ENCODE measurements at places on chromosomes 1 and 21.

DNA sequence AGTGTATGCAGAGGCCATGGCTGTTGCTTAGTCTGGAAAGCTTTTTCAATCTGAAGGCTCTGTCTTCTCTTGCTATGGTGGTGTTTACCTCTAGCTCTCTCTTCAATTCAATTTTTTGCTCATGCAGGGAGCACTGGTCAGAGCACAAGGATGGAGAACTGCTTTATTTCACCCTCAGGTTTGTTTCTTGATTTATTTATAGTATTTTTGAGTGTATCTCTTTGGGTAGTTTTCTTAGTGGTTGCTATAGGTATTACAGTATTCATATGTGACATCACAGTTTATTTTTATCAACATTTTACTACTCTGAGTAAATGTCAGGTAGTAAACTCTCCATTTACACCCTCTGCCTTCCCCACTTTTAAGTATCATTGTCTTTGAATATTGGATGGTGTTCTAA is 147.9 kb downstream of the RASAL2 start:
- no peak for DNase-seq

DNA sequence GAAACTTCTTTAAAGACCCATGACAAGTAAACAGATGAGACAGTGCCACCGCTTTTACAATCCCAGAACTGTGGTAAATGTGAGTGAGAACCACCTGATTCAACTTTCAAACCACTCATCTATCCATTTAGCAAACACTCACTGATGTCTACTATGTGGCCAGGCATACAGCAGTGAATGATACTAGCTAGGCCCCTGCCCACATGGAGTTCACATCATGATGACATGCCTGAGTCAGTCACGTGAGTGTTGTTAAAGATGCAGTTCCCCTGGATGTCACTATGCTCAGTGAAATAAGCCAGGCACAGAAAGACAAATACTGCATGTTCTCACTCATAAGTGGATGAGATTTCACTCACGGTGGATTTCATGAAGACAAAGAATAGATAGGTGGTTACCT is 28.4 kb downstream of the STX6 start:
- no peak for DNase-seq

GRCh38 chr1:203512848-203513584 is 19.1 kb downstream of the OPTC start:
- peak; percentile 14 for DNase-seq

DNA sequence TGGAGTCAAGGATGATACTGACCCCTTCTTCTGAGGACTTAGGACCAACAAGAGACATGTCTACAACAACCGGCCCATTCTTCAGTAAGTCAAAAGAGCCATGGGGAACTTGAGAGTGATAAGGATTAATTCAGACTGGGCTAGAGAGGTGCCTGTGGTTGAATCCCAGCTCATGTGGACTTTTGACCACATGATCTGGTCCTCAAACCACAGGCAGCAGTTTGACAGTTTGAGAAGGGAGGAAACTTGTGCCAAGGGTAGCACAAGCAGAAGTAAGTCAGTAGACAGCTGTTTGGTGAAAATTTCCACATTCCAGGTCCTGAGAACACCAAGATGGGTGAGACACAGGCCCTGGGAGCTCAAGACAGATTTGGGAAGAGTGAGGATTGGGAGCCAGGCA is 19.8 kb downstream of the SH3BP5L start:
- no peak for DNase-seq

DNA sequence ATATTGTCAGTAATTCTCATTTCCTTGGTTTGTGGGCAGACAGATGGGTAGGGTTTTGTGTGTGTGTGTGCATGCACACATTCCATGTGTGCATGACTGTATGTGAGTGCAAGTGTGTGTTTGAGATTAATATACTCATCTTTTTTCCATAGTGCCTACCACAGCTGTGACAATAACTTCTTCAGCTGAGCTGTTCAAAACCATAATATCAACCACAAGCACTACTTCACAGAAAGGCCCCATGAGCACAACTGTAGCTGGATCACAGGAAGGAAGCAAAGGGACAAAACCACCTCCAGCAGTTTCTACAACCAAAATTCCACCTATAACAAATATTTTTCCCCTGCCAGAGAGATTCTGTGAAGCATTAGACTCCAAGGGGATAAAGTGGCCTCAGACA is 149.3 kb downstream of the ADGRL2 start:
- no peak for DNase-seq

GRCh38 chr21:18142655-18143054 is 102.0 kb upstream of the CHODL start:
- DNase-seq, result no peak

GRCh38 chr1:32356478-32356877 is 5.8 kb downstream of the FAM229A start:
- DNase-seq, result no peak

GRCh38 chr1:28885977-28886730 is 28.2 kb upstream of the EPB41 start:
- no peak for DNase-seq

GRCh38 chr1:162849711-162850110 is 11.3 kb downstream of the CCDC190 start:
- no peak for DNase-seq

GRCh38 chr1:9108056-9108665 is 20.7 kb downstream of the GPR157 start:
- DNase-seq, result no peak

- no peak for DNase-seq
Observed at GRCh38 chr1:1177452-1178206, 3.9 kb downstream of the TTLL10 start.

- DNase-seq, result no peak
Observed at GRCh38 chr1:29237852-29238619, 1.7 kb downstream of the PTPRU start.

- DNase-seq, result no peak
Observed at GRCh38 chr1:53310847-53311681, 16.8 kb downstream of the LRP8 start.

DNA sequence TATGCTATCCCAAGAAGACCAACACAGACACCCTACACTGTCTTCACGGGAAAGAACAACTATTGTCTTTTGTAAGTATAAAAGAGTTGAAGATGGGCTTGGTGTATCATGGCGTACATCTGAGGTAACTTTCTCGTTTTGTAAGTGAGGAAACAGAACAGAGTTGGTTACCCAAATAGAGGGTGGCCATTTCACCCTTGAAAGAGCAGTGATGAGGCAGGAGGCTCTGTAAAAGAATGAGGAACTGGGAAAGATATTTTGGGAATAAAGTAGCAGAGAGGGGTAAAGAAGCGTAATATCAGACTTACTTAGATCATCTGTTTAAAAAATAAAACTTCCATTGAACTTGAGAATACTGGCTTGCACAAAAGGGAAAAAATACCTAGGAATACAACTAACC is 18.9 kb downstream of the FCRL2 start:
- no peak for DNase-seq

DNA sequence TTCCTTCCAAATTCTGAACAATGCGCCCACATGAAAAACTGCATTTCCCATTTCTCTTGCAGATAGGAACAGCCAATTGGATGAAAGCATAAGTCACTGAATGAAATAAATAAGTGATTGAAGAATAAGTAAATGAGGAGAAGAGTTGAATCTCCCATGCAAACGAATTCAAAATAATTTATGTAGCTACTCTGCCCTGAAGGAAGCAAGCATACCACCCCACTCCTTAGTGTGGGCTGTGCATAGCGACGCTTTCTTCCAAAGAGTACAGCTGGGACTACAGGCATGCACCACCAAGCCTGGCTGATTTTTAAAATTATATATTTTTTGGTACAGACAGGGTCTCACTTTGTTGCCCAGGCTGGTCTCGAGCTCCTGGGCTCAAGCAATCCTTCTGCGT is 16.5 kb upstream of the RIMKLA start:
- no peak for DNase-seq

- DNase-seq, result no peak
Observed at GRCh38 chr1:241641773-241642592, 1.8 kb upstream of the CHML start.

DNA sequence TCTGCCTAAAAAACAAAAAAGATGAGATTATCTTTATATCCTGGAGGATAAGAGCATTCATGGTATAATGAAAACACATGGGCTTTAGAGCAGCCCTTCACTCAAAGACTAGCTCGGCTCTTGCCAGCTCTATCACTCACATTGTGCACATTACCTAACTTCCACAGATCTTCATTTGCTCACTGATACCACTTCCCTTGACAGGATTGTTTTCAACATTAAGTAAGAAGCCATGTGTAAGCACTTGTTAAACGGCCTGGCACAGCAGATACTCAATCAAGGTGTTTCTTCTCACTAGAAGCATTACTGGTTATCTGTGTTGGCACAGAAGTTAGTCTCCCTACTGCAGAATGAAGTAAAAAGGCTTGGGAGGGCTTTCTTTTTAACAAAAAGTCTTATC is 18.7 kb downstream of the LPGAT1 start:
- DNase-seq, result no peak

DNA sequence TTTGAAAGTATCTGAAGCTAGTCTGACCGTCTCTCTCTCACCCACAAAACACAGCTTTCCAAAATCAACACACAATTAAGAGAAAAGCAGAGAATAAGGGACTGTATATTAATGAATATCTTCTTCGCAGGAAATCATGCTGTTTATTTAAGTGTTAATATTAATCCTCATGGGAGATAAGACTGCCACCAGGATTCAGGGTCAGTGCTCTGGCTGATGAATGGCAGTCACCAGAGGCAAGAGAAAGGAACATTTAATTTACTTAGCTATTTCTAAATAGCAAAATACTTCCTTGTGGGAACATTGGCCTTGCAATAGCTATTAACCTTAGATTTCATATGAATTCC is 2.2 kb downstream of the SCYL3 start:
- no peak for DNase-seq

- no peak for DNase-seq
Observed at GRCh38 chr1:151711044-151711800, 5.4 kb downstream of the CELF3 start.

- no peak for DNase-seq
Observed at GRCh38 chr1:210428696-210429095, 100.0 kb downstream of the HHAT start.

GRCh38 chr1:55990007-55990406 is 589.4 kb downstream of the PLPP3 start:
- no peak for DNase-seq

DNA sequence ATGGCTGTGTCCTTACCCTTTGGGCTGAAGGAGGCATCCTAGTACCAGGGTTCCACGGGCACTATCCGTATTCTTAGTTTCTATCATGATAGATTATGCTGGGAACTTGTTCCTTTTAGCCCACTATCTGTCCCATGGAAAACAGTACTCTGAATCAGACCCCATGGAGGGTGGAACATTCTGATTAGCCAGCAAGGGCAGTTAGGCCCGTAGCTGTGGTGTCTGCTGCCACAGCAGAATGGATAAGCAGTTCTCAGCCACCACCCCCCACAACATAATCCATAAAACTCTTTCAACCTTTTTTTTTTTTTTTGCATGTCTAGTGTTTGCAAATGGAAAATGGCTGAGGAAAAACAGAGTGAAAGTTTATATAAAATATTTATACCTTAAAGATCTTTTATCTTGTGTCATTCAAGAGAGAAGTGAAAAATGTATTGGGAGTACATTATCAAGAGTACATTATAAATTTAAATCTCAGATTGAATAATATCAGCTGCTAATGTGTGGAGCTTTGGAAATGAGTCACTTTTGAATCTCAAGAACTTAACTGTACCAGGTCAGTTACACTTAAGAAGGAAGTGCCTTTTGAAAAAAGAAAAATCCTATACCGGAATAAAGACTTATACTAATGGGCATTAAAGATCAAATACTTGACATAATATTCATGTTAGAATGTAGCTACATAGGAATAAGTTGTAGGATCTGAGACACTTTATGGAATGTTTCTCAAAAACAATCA is 80.3 kb downstream of the NFIA start:
- no peak for DNase-seq

- DNase-seq, result peak; percentile 28
Observed at GRCh38 chr21:32578107-32578691, 7.1 kb downstream of the TCP10L start.
